GM23248 (cell line): ENCODE measurements at places on chromosomes 16 and 17. TPM values are rescaled to one million over a fixed set of nuclear protein-coding genes. Genes with fewer than 3 reads are reported as not detected.

DNA sequence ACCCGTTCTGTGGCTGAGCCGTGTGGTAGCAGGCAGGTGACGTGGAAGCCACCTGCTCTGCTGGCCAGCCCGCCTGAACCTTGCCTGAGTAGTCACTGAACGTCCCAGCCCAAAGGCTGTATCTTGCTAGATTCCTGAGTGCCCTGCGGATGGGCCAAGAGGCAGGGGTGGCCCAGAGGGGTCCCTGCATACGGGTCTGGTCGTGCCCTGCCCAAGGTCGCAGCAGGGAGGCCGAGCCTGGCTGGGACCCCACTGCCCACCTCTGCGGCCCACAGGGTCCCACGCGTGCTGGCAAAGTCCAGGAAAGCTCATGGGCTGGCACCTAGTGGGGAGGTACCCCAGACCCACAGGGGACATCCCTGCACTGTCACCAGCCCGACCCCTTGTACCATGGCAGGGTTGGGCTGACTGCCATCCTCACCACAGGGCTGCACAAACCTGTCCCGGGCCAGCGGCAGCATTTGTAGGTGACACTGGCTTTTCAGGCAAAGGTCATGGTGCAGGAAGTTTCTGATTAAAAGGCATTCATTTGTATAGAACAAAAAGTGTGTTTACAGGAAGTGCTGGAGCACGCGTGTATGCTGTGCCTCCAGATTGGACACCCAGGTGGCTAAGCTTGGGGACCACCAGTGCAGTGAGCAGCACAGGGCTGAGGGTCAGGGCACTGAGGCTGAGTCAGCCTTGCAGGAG lies 45.1 kb upstream of the ZC3H18 start:
- no peaks in the 10 kb centered on the region for H3K27me3 ChIP-seq
- DNase-seq = no peak
- H3K4me1 ChIP-seq = no peaks in the 10 kb centered on the region
- no peak overlapping the region for H3K4me3 ChIP-seq
- no peaks in the 10 kb centered on the region for H3K36me3 ChIP-seq
- H3K27ac ChIP-seq = no peak overlapping the region

GRCh38 chr17:7579001-7579833 lies at the start of gene CD68:
Gene CD68, plus strand, starts transcription at chr17:7579638. Its CDS starts 40 bp downstream, at chr17:7579678.
- H3K27ac ChIP-seq = peak within 1 kb of the TSS; percentile 96
- peak; percentile 98 for DNase-seq
- H3K36me3 ChIP-seq = peaks cover 40% of the 10 kb centered on the region
- H3K27me3 ChIP-seq = no peaks in the 10 kb centered on the region
- H3K4me1 ChIP-seq = peaks cover 51% of the 10 kb centered on the region

- H3K27ac ChIP-seq = no peak overlapping the region
- H3K36me3 ChIP-seq = peaks cover 8% of the 10 kb centered on the region; the same call in 1 of the 2 replicates
- peaks cover 17% of the 10 kb centered on the region for H3K4me1 ChIP-seq
- no peak overlapping the region for H3K4me3 ChIP-seq
These were observed 16.2 kb downstream of the NCOR1 start for GRCh38 chr17:16199093-16199492.

Gene LGALS9B
- not detected in 2 replicates for total RNA-seq

Gene CIBAR2
- not detected in 2 replicates for total RNA-seq
